ENCODE measurements at places on chromosomes 11 and 22.

DNA sequence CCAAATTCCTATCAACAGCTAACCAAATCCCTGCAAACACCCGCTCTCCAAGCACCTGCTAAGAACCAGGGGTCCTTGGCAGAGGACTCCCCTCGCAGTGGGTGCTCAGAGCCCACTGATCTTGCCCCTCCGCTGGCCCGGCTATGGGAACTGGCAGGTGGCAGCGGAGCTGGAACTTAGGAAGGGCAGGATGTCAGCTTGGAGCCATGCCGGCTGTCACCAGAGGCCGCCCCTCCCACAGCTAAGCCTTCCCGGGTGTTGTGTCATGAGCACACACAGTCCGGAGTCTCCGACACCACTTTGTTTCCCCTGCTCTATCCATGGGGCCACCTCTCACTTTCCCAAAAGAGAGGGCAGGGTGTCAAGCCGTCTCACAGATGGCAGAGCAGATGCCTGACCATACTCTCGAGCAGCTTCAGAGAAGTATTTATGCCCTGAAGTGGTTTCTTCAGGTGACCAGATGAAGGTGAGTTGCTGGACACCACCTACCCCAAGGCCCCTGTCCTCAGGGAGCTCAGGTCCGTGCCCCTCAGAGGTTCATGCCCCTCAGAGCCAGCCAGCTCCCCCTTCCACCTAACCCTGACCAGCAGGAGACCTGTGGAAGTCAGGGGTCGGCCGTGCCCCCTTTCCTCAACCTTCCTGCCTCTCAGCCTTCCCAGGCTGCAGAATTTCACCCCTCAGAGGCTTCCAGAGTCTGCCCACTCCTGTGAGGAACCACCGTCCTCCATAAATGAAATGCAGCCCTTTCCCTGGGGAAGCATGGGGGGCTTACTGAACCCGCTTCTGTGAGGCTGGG is 545.7 kb upstream of the B3GAT1 start:
- no peak for ATAC-seq

GRCh38 chr11:116498161-116498560 is 274.6 kb downstream of the BUD13 start:
- ATAC-seq = no peak

- ATAC-seq = no peak
Measured at GRCh38 chr22:49483281-49483870, 344.3 kb downstream of the BRD1 start.

GRCh38 chr11:78920329-78920728 is 345.7 kb upstream of the NARS2 start:
- ATAC-seq = no peak

GRCh38 chr11:2400762-2401435 is 349 bp downstream of the TSSC4 start:
- peak; percentile 7 for ATAC-seq

DNA sequence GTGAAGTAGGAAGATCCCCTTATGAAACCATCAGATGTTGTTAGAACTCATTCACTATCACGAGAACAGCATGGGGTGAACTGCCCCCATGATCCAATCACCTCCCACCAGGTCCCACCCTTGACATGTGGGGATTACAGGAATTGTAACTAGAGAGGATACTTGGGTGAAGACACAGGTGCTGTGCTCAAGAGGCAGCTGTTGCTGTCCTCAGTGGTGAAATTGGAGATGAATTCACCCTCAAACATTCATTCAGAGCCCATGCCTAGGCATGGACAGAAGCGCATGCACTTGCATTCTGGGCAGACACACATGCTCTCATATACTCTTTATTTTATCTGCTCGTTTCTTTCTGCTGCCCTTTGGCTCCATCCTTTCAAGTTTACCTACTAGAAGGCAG is 385.0 kb downstream of the INSC start:
- ATAC-seq = no peak

- ATAC-seq = peak; percentile 91
Measured at GRCh38 chr22:50326956-50327710, at the start of gene DENND6B. DENND6B (minus strand) TSS chr22:50327012; CDS start chr22:50326988, 24 bp downstream.

DNA sequence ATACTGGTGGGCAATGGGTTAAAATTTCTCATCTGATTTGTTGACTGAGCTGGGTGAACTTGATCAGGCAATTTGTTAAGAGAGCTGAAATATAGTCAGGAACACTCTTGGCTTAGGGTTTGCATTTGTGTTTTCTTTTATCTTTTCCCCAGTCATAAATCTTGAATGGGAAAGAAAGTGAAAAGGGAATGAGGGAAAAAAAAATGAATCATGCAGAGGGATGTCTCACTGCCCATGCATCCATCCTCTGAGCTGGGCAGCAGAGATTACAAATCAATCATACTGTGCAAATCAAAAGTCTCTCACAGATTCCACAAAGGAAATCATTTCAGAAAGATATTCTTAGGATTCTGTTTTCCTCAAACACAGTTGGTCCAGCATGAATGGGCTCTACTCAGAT is 174.2 kb upstream of the MPPED2 start:
- no peak for ATAC-seq

- ATAC-seq = no peak
Measured at GRCh38 chr11:59138643-59139042, 4.0 kb upstream of the FAM111A start.

GRCh38 chr11:96063053-96063452 is 139.1 kb upstream of the MTMR2 start:
- no peak for ATAC-seq

- ATAC-seq = peak; percentile 83
Measured at GRCh38 chr11:117226388-117227385, 5.2 kb downstream of the PCSK7 start.

DNA sequence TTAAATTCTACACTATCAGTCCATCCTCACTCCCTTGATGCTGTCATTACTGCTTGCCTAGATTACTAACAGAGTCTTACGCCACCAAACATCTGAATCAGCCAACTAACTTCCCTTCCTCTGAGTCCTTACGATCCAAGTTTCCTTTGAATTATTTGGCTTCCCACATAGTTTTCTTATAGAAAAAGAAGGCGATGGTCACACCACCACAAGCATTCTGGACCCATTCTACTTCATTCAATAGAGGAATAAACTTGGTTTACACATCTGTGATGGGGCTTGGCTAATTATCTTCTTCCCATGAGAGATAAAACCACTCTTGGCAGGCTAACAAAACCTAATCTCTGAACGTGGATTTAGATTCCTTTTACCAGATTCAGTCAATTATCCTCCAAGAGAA is 35.0 kb downstream of the INTS4 start:
- ATAC-seq = no peak

DNA sequence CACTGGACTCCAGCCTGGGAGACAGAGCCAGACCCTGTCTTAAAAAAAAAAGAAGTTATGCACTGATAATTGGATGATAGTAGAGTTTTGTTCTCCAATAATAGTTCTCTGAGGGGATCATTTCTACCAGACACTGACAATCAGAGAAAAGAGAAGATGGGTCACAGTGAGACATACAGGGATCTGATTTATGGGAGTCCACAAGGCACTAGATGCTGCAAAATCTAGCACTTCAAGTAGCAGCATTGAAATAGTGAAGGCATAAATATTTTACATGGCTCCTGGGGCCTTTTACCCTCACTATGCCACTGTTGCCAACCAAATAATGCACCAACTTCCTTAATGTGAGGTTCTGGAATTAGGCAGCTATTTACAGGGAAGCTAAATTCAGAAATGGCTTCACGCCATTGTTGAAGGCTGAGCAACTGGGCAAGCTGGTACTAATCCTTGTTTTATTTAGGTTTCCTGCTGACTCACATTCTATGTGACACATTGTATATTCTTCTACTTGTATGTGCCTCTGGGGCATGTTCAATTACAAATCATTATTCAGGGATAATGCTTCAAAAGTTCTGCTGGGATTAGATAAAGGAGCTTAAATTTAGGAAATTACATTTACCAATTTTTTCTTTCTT is 38.2 kb upstream of the ABTB2 start:
- ATAC-seq = peak; percentile 69

DNA sequence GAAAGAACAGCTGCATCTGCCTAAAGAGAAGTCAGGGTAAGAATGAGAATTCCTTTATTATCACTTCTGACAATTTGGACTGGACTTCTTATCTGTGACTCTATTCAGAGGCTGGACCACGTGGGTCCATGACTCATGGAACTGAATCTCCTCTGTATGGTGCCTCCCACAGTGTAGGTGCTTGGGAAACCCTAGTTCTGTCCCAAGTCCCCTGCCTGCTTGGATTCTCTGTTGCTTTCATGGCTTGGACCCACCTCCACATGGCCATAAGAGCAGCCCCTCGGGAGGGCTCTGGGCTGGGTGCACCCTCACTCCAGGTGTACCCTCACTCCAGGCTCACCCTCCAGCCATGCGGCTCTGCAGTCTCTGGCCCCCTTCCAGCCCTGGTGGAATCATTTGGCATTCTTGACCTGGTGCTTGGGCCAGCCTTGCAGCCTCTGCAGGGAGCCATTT is 153.4 kb downstream of the CACNA1I start:
- no peak for ATAC-seq

DNA sequence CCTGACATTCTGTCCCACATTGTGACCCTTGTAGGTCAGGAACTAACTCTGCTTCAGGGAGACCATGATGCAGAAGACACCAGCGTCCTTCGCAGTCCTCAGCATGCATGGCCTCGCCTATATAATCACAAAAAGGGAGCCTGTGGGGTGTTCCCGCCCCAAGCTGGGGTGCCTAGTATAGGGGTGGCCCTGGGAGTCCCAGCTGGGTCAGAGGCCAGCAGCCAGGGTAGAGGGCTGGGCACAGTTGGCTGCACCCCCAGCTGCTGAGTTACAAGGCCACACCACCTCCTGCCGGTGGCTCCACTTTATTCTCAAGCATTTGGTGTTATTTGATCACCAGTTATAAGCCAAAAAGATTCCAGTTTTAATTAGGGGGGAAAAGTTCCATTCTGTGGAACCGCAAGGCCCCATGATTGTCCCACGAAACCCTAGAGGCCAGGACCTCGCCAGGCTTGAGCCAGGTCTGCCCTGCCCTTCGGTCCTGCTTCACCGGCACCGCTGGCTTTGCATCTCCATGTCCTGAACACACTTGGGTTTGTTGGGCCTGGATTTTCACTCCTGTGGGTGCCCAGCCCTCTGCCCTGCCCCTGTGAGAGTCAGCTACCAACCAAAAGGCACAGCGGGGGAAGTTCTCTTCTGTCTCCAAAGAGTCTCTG is 15.0 kb upstream of the GNB1L start:
- no peak for ATAC-seq
